ENCODE measurements at places on chromosomes 16 and 17.

DNA sequence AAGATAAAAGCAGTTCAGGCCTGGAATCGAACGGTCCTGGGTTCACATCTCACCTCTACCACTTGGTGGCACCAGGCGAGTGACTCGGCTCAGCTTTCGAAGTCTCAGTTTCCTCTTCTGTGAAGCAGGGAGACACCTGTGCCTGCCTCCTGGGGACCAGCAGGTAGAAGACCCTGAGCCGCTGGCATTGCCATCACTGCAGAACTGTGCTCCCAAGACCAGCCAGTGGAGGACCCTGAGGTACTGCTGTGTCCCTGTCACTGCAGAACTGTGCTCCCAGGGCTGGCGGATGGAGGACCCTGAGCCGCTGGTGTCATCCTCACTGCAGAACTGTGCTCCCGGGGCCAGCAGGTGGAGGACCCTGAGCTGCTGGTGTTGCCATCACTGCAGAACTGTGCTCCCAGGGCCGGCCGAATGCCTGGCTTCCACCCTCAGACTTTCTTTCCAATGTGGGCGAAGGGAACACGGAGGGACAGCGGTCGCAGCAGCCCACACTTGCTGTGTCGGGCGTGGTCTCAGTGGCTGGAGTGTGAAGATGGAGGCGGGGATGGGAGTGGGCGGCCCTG is 8.7 kb upstream of the SLC7A5 start:
- no peak for DNase-seq

DNA sequence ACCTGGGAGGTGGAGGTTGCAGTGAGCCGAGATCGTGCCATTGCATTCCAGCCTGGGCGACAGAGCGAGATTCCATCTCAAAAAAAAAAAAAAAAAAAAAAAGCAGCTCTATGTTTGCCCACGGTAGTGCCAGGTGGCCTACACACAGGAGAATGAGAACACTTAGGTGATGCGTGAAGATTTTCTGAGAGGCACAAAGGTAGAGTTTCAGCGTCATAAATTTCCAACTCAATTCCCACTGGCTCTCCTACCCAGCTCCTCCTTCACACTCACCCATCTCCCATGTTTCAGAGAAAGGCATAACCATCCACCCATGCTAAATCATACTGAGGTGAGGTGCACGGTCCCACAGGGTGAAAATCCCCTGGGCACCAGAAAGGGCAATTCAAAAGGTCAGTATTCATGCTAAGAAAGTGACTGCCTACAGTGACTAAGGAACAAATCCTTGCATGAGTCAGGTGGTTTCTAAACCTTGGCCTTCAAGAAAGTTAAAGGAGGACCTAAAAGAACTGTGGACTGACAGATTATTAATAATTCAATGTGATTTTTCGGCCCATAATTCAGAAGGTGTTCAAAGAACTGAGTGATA is 4.8 kb downstream of the DCAKD start:
- DNase-seq = no peak

GRCh38 chr16:8512941-8513624 is 77.2 kb downstream of the TMEM114 start:
- DNase-seq = no peak

DNA sequence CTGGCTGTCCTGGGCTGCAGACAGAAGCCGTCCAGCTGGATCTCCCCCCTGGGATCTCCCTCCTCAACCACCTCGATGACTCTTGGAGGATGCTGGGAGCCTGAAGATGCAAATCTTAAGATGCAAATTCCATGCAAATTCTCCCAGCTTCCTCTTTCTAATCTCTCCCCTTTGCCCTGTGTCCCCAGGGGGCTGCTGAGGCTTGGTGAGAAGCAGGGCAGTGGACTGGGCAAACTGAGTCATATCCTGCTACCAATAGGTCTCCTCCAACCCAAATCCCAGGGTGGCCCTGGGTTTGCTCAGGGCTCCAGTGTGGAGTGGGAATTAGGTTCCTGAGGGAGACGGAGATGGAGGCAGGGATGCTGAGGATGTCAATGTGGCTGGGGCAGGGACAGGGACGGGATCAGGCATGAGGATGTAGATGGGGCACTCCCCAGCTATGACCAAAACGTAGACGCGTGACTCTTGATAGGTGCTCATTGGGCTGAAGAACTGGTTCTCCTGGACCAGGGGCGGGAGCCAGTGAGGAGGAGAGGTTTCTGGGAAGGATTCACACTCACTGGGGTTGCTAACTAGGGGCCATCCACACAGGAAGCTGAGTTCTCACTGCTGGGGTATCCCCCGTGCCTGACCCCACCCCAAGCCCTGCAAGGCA is 3.6 kb upstream of the ALOX12B start:
- DNase-seq = no peak

- no peak for DNase-seq
Measured at GRCh38 chr17:81386141-81386645, 9.1 kb upstream of the BAHCC1 start.

GRCh38 chr17:57311281-57312216 is 55.2 kb downstream of the MSI2 start:
- DNase-seq = no peak

- DNase-seq = no peak
Measured at GRCh38 chr17:30278032-30278431, 13.7 kb downstream of the BLMH start.

DNA sequence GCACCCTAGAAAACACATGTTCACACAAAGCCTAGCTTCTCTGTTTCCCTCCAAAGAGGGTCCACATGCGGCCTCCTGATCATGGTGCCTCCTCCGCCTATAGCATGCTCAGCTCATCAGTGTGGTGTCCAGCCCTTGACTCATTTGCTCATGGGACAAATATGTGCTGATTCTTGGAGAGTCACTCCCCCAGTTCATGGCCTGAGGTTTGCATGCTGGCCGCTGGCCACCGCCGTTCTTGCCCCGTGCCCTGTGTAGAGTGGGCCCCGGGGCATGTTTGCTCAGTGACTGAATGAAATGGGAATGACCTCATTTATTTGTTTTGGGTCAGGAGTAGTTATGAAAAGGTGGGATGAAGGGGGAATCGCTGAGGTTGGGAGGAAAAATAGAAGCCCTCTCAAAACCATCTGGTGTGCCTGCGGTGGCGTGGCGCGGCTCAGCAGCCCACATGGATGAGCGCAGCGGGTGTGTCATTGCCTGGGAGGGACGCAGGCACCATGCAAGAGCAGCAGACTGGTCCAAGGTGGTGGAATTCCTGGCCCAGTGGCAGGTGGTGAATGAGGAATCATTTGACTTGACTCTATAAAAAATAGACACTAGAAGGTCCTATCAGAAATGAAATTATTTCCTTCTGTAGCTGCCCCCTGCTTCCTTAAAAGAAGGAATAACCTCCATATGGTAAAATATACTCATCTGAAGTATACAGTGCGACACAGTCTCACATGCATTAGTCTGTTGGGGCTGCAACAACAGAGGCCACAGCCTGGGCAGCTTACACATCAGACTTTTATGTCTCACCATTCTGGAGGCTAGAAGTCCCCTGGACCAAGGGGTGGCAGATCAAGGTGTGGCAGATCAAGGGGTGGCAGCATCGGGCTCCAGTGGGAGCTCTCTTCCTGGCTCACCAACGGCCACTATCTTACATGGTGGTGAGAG is 31.7 kb downstream of the CRISPLD2 start:
- no peak for DNase-seq

DNA sequence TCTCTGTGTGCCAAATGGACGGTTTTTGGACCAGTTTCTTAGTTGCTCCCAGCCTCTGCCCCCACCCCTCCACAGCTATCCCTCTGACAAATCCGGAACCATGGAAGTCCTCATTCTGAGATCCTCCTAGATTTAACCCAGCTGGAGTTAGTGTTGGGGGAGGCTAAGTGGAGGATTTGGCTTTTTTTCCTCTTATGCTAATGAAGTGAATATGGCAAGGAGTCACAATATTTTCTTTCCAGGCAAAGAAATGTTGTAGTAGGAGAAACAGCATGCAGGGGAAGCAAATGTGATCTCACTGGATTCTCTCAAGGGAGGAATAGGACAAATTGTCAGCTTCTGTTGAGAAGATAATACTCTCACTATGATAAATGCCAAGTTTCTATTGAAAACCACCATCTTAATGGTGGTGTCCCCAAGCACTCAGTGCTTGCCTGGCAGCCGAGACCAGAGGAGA is 159.5 kb downstream of the MSI2 start:
- DNase-seq = no peak

- no peak for DNase-seq
Measured at GRCh38 chr17:36594626-36595401, 3.1 kb downstream of the DHRS11 start.

GRCh38 chr17:74194682-74195081 is 8.8 kb upstream of the RPL38 start:
- DNase-seq = no peak

DNA sequence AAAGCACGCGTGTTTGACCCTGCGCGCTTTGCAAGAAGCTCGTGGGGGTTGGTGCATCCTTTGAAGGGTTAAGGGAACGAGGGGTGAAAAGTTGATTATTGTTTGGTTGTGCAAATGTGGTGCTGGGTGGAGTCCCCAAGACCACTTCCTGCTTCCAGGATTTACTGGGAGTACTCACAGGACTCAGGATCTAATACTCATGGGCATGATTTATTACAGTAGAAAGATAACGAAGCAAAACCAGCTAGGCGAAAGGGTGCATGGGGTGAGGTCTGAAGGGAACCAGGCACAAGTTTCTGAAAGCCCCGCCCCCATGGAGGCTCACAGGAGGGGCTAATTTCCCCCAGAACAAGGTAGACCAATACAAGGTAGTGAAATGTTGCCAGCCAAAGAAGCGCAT is 58.8 kb downstream of the RPTOR start:
- no peak for DNase-seq

- no peak for DNase-seq
Measured at GRCh38 chr16:86625821-86626220, 47.5 kb downstream of the FOXL1 start.

DNA sequence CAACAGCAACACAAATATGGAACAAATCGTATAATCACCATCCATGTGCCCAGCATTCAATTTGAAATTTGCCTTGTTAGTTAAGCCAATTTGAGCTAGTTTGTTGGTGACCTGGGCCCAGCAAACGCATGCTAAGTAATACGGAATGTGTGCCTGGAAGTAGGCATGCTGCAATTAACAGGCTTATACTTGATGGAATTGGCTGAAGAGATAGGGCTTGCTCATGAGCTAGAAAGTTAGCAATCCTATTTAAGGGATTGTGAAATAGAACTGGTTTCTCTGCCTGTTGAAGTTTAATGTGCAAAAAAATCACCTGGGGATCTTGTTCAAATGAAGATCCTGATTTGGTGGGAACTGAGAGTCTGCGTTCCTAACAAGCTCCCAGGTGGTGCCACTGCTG is 8.5 kb upstream of the LPO start:
- no peak for DNase-seq

GRCh38 chr17:35745749-35746320 is 7.2 kb downstream of the GAS2L2 start:
- DNase-seq = no peak

GRCh38 chr16:12455287-12455798 is 348.3 kb downstream of the CPPED1 start:
- DNase-seq = no peak

GRCh38 chr17:15351925-15352324 is 10.5 kb upstream of the TEKT3 start:
- DNase-seq = peak; percentile 78

DNA sequence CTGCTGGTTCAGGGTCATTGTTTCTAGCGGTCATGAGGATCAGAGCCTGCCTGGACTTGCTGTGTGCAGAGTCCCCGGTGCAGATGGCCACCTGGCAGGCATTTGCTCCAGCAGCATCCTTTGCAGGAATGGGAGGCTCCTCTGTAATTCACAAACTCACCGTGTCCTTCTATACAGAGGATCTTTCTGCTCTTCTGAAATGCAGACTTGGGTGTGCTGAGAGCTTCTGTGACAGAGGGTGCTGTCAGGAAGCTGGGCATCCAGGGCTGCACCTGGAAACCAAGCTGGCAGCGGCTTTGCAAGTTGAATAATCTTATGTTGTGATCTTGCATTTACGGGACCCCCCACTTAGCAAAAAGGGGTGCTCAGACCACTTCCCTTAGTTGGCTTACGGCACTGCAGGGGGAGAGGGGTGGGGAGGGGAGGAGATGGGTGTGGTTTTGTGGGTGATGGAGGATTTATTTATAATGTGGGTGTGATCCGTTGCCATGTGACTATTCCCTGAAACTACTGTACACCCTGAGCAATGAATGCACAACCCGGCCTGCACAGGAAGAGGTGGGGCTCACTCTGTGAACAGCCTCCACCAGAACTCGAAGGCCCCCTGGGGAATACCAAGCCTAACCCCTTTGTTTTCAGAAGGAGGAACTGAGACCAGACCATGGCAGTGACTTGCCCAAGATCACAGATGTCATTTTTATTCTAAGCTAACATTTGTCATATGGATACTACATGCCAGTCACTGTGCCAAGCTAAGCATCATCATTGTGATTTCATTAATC is 178.3 kb downstream of the PRKCB start:
- DNase-seq = no peak

DNA sequence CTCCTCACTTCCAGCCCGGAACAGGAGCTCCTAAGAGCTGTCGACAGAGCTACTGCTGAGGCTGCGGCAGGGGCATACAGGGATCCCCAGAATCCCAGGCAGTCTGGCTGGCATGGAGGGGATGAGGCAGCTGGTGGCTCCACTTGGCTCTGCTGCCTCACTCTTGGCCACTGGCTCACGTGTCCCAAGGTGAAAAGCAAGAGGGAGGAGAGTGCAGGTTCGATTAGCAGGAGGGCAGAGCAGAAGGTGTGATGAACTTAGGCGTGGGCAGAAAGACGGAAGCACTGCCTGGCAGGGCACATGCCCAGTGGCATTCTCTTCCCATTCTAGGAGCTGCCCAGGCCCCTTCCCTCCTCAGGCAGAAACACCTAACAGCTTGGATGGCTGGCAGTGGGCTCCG is 11.3 kb upstream of the TBX21 start:
- DNase-seq = no peak

- DNase-seq = peak; percentile 97
Measured at GRCh38 chr16:12062343-12063003, 85.9 kb downstream of the SNX29 start.

GRCh38 chr16:67963662-67964321 is 4.6 kb downstream of the SLC12A4 start:
- DNase-seq = no peak

- DNase-seq = no peak
Measured at GRCh38 chr17:4584101-4584916, at the start of gene SMTNL2. TSS of gene SMTNL2 (plus strand) at chr17:4584529. CDS start at chr17:4584606, 77 bp downstream.

GRCh38 chr16:67919622-67920221 is 11.9 kb downstream of the CTRL start:
- DNase-seq = no peak

DNA sequence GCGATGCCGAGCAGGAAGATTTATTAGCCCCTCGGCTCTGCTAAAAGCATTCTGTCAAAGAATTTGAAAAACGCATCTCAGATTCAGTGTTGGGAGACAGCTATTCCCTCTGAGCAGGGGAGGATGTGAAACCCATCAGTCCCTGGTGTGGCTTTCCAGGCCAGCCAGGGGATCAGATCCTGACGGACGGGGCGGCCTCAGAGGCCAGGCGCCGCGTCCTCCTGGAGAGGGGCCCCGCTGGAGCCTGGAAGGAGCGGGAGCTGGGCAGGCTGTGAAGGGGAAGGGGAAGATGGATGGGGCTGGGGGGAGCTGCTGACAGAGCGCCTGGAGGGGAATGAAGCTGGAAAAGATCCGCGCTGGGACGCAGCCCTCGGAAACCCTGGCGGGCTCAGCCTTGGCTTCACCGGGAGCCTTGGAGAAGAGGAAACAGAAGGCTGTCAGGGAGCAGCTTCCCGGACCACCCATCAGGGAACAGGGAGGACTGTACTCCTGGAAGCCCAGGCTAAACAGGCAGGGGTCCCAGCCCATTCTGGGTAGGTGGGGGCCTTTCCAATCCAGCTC is 358.0 kb downstream of the C16orf95 start:
- no peak for DNase-seq
